ENCODE measurements at places on chromosomes 3 and 15. TPM values are rescaled to one million over a fixed set of nuclear protein-coding genes. Genes with fewer than 3 reads are reported as not detected.

Gene DISP2
- 0.89 TPM for total RNA-seq

Gene PTX3
- 0.20 TPM for total RNA-seq

Gene ASB14
- total RNA-seq = not detected

Gene BCHE
- total RNA-seq = 0.20 TPM

Gene FES
- total RNA-seq = 1.3 TPM

Gene GRIP2
- not detected for total RNA-seq

Gene SAMD7
- total RNA-seq = not detected

Gene DNAJB8
- not detected for total RNA-seq

Gene COL6A6
- not detected for total RNA-seq

Gene SLC28A1
- total RNA-seq = not detected

Gene WDR53
- total RNA-seq = 14.6 TPM

GRCh38 chr3:72492240-72492639 lies 356.0 kb downstream of the SHQ1 start:
- no peak overlapping the region for H3K27ac ChIP-seq
- no peak overlapping the region for H3K4me3 ChIP-seq
- peaks cover 4% of the 10 kb centered on the region for H3K4me1 ChIP-seq
- no peaks in the 10 kb centered on the region for H3K27me3 ChIP-seq

GRCh38 chr15:51186891-51187290 lies 92.2 kb upstream of the TNFAIP8L3 start:
- no peaks in the 10 kb centered on the region for H3K27me3 ChIP-seq
- no peak overlapping the region for H3K4me3 ChIP-seq
- DNase-seq = no peak
- H3K36me3 ChIP-seq = no peaks in the 10 kb centered on the region
- no peak overlapping the region for H3K27ac ChIP-seq
- H3K4me1 ChIP-seq = peaks cover 2% of the 10 kb centered on the region

- no peaks in the 10 kb centered on the region for H3K27me3 ChIP-seq
- H3K36me3 ChIP-seq = peaks cover 57% of the 10 kb centered on the region
- no peaks in the 10 kb centered on the region for H3K4me1 ChIP-seq
- no peak overlapping the region for H3K4me3 ChIP-seq
- no peak for DNase-seq
Observed at GRCh38 chr3:58135712-58136543, 74.8 kb downstream of the DNASE1L3 start.

DNA sequence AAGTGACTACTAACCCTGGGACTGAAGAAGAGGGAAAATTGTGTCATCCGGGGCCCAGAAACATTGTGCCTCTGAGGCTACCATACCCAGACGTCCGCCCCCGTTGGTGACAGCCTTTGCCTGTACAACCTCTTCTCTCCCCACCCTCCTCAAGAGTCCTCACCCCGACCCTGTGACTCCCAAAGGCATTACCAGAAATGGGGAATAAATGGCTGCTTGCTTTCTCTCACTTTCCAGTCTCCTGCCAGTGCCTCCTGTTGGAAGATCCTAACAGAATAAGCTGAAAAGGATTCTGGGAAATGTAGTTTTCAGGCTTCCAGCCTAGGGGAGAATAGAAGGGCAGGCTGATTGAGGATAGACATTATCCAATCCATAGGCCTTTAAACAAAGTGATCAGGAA lies 30.8 kb upstream of the SLC25A36 start:
- peak; percentile 38 for DNase-seq
- H3K4me1 ChIP-seq = no peaks in the 10 kb centered on the region
- H3K27ac ChIP-seq = no peak overlapping the region
- H3K27me3 ChIP-seq = no peaks in the 10 kb centered on the region
- H3K36me3 ChIP-seq = no peaks in the 10 kb centered on the region

DNA sequence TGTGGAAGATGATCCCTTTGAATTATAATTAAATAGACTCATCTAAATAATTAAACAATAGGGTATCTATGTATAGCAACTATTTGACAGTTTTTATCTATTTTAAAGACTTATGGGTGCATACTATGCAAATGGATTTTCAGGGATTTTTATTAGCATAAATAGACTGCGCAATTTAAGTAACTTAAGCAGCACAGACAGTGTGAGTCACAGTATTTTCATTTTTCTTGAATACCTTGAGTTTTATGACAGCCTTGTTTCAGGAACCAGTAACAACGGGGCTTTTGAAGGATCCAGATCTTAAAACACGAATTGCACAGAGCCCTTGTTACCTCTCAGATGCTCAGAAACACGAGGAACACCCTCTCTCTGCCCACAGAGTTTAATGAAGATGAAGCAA lies 175.5 kb upstream of the CD96 start:
- no peaks in the 10 kb centered on the region for H3K27me3 ChIP-seq
- H3K4me1 ChIP-seq = no peaks in the 10 kb centered on the region
- H3K4me3 ChIP-seq = no peak overlapping the region
- H3K36me3 ChIP-seq = no peaks in the 10 kb centered on the region

DNA sequence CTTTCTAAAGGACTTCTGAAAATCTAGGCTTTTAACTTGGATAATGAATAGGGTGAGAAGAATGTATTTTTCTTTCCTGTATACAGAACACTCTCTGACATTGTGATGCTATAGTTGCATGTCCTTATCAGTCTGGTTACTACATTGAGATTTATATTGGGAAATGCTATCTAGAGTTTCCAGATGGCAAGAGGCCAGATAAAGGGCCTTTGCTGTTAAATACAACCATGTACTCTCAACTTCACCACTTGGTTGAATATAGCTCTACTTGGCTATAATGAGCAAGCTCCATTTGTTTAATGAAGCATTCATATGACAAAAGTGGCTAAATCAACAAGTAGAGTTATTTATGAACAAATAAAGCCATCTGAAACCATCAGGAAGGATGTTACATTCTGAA lies 91.0 kb downstream of the IGSF11 start:
- peak; percentile 71 for DNase-seq
- no peaks in the 10 kb centered on the region for H3K36me3 ChIP-seq
- peaks cover 34% of the 10 kb centered on the region for H3K4me1 ChIP-seq
- H3K4me3 ChIP-seq = no peak overlapping the region

DNA sequence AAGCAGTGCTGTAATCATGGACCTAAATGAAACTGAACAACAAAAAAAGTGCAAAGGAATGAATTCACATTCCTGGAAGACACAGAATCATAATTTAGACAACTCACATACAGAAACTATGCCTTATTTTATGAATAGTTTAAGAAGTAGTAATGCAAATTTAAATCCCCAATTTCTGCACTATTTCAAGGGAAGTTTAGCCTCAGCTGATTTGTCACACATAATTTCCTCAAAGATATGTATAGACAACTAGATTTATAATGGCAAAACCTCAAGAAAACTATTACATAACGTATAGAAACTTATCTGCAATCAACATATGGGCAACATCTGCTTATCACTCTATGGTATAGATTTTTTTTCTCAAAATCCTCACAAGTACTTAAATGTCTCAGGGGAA lies 7.8 kb upstream of the PTX3 start:
- H3K27ac ChIP-seq = no peak overlapping the region
- H3K27me3 ChIP-seq = no peaks in the 10 kb centered on the region
- H3K4me3 ChIP-seq = no peak overlapping the region
- no peaks in the 10 kb centered on the region for H3K36me3 ChIP-seq
- H3K4me1 ChIP-seq = no peaks in the 10 kb centered on the region

GRCh38 chr15:50050986-50051743 lies 67.9 kb downstream of the ATP8B4 start:
- H3K36me3 ChIP-seq = no peaks in the 10 kb centered on the region
- H3K27me3 ChIP-seq = no peaks in the 10 kb centered on the region
- H3K4me3 ChIP-seq = no peak overlapping the region
- H3K27ac ChIP-seq = no peak overlapping the region
- DNase-seq = no peak

GRCh38 chr15:90059208-90059985 lies 42.9 kb downstream of the IDH2 start:
- H3K4me1 ChIP-seq = peaks cover 57% of the 10 kb centered on the region
- H3K4me3 ChIP-seq = 0 out of 2 replicates have a peak overlapping the region, but pooled peaks have one; percentile 5
- no peaks in the 10 kb centered on the region for H3K36me3 ChIP-seq
- DNase-seq = peak; percentile 59

GRCh38 chr3:119551598-119551997 lies 7.8 kb downstream of the CD80 start:
- H3K4me3 ChIP-seq = no peak overlapping the region
- H3K27ac ChIP-seq = no peak overlapping the region
- H3K36me3 ChIP-seq = no peaks in the 10 kb centered on the region
- no peak for DNase-seq
- no peaks in the 10 kb centered on the region for H3K27me3 ChIP-seq

GRCh38 chr3:59609657-59610348 lies 560.0 kb upstream of the CFAP20DC start:
- no peak for DNase-seq
- H3K27ac ChIP-seq = no peak overlapping the region
- H3K4me1 ChIP-seq = no peaks in the 10 kb centered on the region
- no peaks in the 10 kb centered on the region for H3K27me3 ChIP-seq

DNA sequence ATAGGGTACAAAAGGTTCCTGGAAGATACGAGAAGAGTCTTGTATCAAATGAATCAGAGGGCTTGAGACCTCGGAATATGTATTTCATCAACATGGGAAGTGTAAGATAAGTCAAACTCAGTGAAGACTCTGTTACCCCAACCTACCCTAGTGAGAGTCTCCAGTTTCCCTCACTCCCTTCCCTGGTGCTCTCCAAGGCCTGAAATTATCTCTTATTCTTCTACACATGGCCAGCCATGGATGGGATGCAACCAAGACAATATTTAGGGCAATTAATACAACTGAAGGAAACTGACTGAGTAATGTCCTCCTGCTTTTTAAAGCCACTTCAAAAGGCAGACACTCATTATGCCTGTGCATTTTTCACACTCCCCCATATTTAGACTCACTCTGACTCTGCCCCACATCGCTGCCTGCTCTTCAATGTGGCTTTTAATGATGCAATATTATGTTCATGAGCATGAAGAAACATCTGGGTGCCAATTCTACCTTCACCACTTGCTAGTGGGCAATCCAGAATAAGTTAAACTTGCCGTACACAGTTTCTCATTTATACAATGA lies 137.1 kb upstream of the THBS1 start:
- no peaks in the 10 kb centered on the region for H3K27me3 ChIP-seq
- H3K4me3 ChIP-seq = no peak overlapping the region
- no peak overlapping the region for H3K27ac ChIP-seq
- no peaks in the 10 kb centered on the region for H3K36me3 ChIP-seq

DNA sequence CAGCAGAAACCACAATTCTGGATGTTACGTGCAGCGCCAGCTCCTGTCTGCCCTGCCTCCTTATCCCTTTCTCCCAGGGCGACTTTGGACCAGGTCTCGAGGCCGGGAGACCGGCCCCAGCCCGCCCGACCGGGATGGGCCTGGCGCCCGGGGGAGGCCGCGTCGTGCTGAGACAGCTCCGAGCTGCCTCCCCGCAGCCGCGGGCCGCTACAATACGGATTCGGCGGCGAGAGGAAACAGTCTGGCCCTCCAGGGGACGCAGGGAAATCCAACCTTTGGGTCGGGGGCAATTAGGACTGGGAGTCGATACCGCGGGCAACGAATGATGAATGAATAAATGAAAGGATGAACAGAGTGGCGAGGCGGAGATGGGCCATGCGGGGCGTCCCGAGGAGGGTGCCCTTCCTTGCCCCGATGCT lies 537 bp downstream of the GRAMD2A start:
- H3K27me3 ChIP-seq = 0 out of 3 replicates have a peak, but pooled peaks cover 2% of the 10 kb centered on the region
- H3K36me3 ChIP-seq = peaks cover 42% of the 10 kb centered on the region
- H3K4me3 ChIP-seq = no peak overlapping the region
- H3K27ac ChIP-seq = no peak overlapping the region
- no peak for DNase-seq
- peaks cover 5% of the 10 kb centered on the region for H3K4me1 ChIP-seq

DNA sequence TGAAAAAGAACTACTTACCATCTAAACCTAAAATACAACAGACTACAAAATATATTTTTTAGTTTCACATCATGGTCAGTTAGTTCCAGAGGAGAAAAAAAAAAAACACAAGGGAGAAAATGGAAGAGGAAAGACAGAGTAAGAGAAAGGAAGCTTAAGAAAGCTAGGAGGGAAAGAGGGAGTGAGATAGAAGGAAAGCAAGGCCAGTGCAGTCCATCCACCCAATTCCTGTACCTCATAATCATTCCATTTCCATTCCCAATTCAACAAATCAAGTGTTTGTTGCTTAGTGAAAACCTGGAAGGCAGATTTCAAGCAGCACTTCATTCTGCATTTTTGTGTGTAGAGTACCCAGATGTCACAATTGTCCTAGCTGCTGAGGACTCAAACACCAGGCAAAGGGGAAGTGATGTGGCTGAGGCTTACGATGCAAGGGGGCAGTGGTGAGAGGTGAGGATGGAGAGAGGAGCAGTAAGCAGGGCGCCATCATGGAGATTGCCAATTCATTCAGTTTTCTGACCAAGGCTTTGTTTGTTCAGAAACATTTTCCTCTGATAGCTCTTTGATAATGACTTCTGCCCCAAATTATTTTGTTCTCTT lies 83.6 kb upstream of the GSK3B start:
- H3K4me1 ChIP-seq = no peaks in the 10 kb centered on the region
- no peaks in the 10 kb centered on the region for H3K27me3 ChIP-seq
- no peak overlapping the region for H3K27ac ChIP-seq
- peak; percentile 2 for DNase-seq

- H3K4me1 ChIP-seq = no peaks in the 10 kb centered on the region
- H3K36me3 ChIP-seq = no peaks in the 10 kb centered on the region
- H3K27me3 ChIP-seq = no peaks in the 10 kb centered on the region
- no peak for DNase-seq
- no peak overlapping the region for H3K27ac ChIP-seq
- no peak overlapping the region for H3K4me3 ChIP-seq
Observed at GRCh38 chr3:55709411-55710012, 222.4 kb upstream of the WNT5A start.

GRCh38 chr15:27086805-27087204 lies 115.8 kb downstream of the GABRG3 start:
- peaks cover 2% of the 10 kb centered on the region for H3K36me3 ChIP-seq
- H3K4me3 ChIP-seq = no peak overlapping the region
- peak overlapping the region; percentile 53 for H3K27ac ChIP-seq
- DNase-seq = no peak
- H3K27me3 ChIP-seq = no peaks in the 10 kb centered on the region

GRCh38 chr15:74995182-74995778 lies at the start of gene SCAMP5:
TSS of gene SCAMP5 (plus strand) at chr15:74995563. CDS start at chr15:75011840, 16,277 bp downstream.
- H3K4me1 ChIP-seq = peaks cover 14% of the 10 kb centered on the region
- H3K4me3 ChIP-seq = peak within 1 kb of the TSS; percentile 41
- H3K36me3 ChIP-seq = no peaks in the 10 kb centered on the region
- DNase-seq = peak; percentile 95
- H3K27ac ChIP-seq = no peak within 1 kb of the TSS

- no peaks in the 10 kb centered on the region for H3K27me3 ChIP-seq
- no peak overlapping the region for H3K27ac ChIP-seq
- no peak overlapping the region for H3K4me3 ChIP-seq
- no peaks in the 10 kb centered on the region for H3K4me1 ChIP-seq
Observed at GRCh38 chr3:8094415-8094814, 407.2 kb upstream of the LMCD1 start.

DNA sequence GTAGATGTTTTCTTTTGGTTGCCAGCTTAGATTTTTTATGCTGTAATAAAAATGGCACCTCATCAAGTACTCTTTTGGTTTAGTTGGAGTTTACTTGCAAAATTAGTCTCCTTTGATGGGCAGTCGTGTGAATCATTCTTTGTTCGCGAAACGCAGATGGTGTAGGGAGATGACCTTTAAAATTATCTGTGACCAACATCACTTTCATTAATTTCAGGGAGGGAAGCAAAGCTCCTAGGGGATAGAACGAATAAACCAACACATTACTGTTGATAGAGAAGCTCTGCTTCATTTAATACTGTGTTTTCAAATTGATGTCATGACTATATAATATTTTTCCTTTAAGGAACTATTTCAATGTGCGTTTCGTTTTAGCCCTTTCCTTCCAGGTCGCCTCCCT lies 67.4 kb downstream of the USP13 start:
- no peaks in the 10 kb centered on the region for H3K4me1 ChIP-seq
- peaks cover 15% of the 10 kb centered on the region for H3K27me3 ChIP-seq
- no peak overlapping the region for H3K4me3 ChIP-seq
- H3K27ac ChIP-seq = no peak overlapping the region
- H3K36me3 ChIP-seq = no peaks in the 10 kb centered on the region
- DNase-seq = no peak

- H3K27ac ChIP-seq = no peak overlapping the region
- H3K36me3 ChIP-seq = no peaks in the 10 kb centered on the region
- no peaks in the 10 kb centered on the region for H3K4me1 ChIP-seq
Observed at GRCh38 chr3:71893702-71894479, 108.9 kb upstream of the PROK2 start.

All from K562 (cell line).